ENCODE measurements at places on chromosomes 7 and 10.

DNA sequence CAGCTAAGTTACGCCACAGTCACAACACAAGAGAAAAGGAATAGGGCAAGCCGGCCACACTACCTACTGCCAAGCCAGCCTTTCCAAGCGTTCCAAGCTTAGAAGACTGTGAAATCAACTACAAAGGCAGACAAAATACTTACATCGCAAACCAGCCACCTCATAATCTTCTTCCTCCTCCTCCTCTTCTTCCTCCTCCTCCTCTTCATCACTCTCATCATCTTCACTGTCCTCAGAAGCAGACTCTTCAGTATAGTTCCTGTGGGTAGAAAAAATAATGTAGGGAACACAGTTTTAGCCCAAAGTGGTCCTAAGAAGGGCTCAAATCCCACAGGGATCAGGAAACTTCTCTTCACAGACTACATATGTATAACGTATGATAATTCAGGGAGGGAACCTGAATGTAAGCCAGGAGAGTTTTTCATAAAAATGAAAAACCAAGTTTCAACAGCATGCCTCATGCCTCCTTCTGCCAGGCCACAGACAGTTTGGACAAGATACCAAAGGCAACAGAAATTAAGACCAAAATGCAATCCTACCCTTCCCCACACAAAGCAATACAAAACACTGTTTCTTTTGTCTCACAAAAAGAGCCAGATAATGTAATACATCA lies 13.6 kb downstream of the FZD9 start:
- no peak overlapping the region for H3K4me3 ChIP-seq
- H3K36me3 ChIP-seq, result peaks cover 32% of the 10 kb centered on the region
- H3K4me1 ChIP-seq, result no peaks in the 10 kb centered on the region
- peak overlapping the region; percentile 47 for H3K27ac ChIP-seq
- no peaks in the 10 kb centered on the region for H3K27me3 ChIP-seq
- no peak for DNase-seq

DNA sequence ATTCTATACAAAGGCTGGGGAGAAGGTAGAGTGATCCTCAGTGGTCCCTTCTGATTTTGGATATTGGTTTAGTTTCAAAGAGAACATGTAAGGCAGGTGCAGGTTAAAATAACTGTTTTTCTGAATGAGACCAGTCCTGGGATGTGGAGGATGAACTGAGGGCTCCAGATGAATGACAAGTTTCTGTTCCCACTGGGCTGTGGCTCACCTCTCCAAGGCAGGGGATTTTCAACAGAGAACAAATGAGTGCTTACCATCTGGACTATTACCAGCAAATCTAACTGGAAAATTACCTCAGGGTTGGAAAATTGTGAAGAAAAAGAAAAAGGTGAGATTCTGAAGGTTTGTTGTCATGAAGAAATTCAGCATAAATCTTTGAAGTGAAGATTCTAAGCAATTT lies 8.0 kb downstream of the LAMB4 start:
- no peak overlapping the region for H3K4me3 ChIP-seq
- no peak overlapping the region for H3K27ac ChIP-seq
- no peak for DNase-seq
- no peaks in the 10 kb centered on the region for H3K27me3 ChIP-seq

DNA sequence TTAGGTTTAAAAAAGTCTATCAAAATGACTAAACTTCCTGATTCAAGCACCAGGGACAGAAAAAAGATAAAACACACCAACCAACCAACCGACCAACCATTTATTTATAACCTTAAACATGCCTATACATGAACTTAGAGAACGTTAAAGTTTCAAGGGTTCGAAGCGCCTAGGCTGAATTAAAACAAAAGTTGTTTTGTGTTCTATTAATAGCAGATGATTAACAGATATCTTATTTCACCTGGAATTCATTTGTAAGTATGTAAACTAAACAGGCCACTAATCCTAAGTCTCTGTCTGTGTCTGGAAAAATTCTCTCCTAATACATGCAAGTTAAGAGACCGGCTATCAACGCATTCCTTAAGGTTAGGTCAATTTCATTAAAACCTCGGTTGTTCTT lies 1.4 kb downstream of the BAIAP2L1 start:
- peak overlapping the region; percentile 69 for H3K27ac ChIP-seq
- peaks cover 26% of the 10 kb centered on the region for H3K4me1 ChIP-seq
- H3K36me3 ChIP-seq, result no peaks in the 10 kb centered on the region
- no peak for DNase-seq
- H3K4me3 ChIP-seq, result peak overlapping the region; percentile 67

DNA sequence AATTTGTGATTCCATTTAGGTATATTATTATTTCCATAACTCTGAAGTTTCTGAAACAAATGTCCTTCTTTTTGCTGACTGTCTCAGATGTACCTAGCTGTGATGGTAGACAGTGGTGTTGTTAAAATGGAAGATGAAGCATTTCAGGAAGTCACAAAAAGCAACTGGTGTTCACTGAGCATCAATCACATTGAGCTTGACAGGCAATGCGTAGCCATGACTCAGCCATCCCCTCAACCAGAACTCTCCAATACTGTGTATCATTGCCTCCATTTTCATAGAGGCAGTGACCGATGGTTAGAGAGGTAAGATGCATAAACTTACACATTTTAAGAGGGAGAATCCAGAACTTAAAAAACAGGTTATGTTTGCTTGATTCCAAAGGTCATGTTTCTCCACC lies 434.0 kb downstream of the INHBA start:
- no peaks in the 10 kb centered on the region for H3K36me3 ChIP-seq
- no peaks in the 10 kb centered on the region for H3K27me3 ChIP-seq
- DNase-seq, result no peak
- no peaks in the 10 kb centered on the region for H3K4me1 ChIP-seq

DNA sequence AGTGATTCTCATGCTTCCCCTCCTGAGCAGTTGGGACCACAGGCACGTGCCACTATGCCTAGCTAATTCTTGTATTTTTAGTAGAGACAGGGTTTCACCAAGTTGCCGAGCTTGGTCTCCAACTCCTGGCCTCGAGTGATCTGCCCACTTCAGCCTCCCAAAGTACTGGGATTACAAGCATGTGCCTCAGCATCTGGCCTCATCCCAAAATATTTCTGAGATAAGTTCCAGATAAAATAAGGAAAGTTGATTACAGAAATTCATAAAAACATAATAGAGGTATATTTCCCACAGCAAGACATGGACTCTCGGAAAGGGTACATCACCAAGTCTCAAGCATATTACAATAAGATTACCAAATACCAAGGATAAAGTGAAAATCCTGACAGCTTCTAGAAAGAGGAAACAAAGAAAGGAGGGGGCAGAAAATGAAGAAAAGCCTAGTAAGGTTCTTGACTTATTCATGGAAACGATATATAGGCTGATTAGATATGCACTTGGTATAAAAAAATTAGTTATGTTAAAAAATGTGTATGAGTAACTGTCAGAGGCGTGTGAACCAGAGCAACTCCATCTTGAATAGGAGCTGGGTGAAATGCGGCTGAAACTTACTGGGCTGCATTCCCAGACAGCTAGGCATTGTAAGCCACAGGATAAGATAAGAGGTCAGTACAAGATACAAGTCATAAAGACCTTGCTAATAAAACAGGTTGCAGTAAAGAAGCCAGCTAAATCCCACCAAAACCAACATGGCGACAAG lies 35.0 kb downstream of the IQUB start:
- H3K27ac ChIP-seq, result no peak overlapping the region
- no peak for DNase-seq
- H3K4me3 ChIP-seq, result no peak overlapping the region
- H3K27me3 ChIP-seq, result no peaks in the 10 kb centered on the region
- no peaks in the 10 kb centered on the region for H3K4me1 ChIP-seq
- no peaks in the 10 kb centered on the region for H3K36me3 ChIP-seq

DNA sequence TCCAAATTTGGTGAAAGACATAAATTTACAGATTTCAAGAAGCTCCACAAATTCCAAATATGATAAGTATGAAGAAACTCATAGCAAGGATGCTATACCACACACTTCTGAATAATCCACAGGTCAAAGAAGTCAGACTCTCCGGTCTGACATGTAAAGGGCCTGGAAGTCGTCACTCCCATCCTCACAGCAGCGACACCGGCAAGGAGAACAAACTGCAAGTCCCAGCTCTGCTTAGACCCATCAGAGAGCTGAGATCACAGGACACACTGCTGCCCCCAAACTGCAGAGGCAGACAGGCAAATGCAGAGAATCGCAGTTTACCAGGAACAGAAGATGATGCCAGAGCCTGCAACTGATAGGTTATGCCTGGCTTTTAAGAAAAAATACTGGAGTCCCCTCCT lies 62.0 kb downstream of the AMZ1 start:
- no peak overlapping the region for H3K4me3 ChIP-seq
- H3K27me3 ChIP-seq, result no peaks in the 10 kb centered on the region
- peaks cover 34% of the 10 kb centered on the region for H3K36me3 ChIP-seq
- H3K4me1 ChIP-seq, result peaks cover 8% of the 10 kb centered on the region
- H3K27ac ChIP-seq, result no peak overlapping the region

GRCh38 chr7:111697771-111698170 lies 135.5 kb upstream of the IMMP2L start:
- DNase-seq, result no peak
- no peaks in the 10 kb centered on the region for H3K4me1 ChIP-seq
- no peaks in the 10 kb centered on the region for H3K27me3 ChIP-seq
- H3K36me3 ChIP-seq, result no peaks in the 10 kb centered on the region

- H3K27me3 ChIP-seq, result peaks cover 2% of the 10 kb centered on the region
- H3K4me3 ChIP-seq, result no peak overlapping the region
- H3K27ac ChIP-seq, result no peak overlapping the region
- no peaks in the 10 kb centered on the region for H3K36me3 ChIP-seq
- DNase-seq, result no peak
Observed at GRCh38 chr7:116138202-116138801, 72.0 kb upstream of the TES start.

GRCh38 chr10:88281592-88282347 lies 301.3 kb downstream of the RNLS start:
- no peaks in the 10 kb centered on the region for H3K36me3 ChIP-seq
- no peak overlapping the region for H3K27ac ChIP-seq
- H3K27me3 ChIP-seq, result no peaks in the 10 kb centered on the region
- peaks cover 15% of the 10 kb centered on the region for H3K4me1 ChIP-seq
- H3K4me3 ChIP-seq, result no peak overlapping the region
- DNase-seq, result no peak

GRCh38 chr7:127650847-127651555 lies 993 bp upstream of the SND1 start:
- H3K4me3 ChIP-seq, result peak overlapping the region; percentile 97
- no peaks in the 10 kb centered on the region for H3K27me3 ChIP-seq
- DNase-seq, result no peak
- no peaks in the 10 kb centered on the region for H3K36me3 ChIP-seq
- peak overlapping the region; percentile 99 for H3K27ac ChIP-seq

- H3K27me3 ChIP-seq, result no peaks in the 10 kb centered on the region
- H3K27ac ChIP-seq, result no peak overlapping the region
- no peak for DNase-seq
- H3K36me3 ChIP-seq, result no peaks in the 10 kb centered on the region
- H3K4me3 ChIP-seq, result no peak overlapping the region
Observed at GRCh38 chr7:50146692-50147091, 53.6 kb upstream of the ZPBP start.

DNA sequence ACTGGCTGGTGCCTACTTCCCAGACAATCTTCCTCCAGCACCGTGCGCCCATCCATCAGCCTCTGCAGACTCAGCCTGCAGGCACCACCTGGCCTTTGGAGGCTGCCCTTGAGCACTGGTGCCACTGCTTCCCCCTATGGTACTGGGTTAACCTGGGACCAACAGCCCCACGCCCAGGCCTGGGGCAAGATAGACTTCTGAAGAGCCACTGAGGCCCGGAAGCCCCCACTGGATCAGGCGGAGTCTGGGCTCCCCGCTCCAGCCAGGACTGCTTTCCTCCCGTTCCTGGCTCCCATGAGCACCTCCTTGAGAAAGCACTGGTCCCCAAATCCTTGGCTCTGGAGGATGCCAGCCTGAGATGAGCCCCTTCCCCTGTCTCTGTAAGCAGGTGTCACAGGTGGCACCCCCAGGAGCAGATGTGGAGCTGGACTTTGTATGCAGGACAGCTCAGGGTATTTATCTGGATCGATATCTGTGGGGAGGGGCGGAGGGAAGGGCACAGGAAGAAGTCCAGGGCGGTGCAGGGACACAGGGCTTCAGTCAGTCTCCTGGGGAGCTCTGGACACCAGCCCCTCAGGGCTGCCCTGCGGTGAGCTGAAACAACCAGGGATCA lies 206.5 kb upstream of the PPP2R2D start:
- no peaks in the 10 kb centered on the region for H3K36me3 ChIP-seq
- H3K27me3 ChIP-seq, result peaks cover 40% of the 10 kb centered on the region
- no peak overlapping the region for H3K27ac ChIP-seq
- no peak for DNase-seq

DNA sequence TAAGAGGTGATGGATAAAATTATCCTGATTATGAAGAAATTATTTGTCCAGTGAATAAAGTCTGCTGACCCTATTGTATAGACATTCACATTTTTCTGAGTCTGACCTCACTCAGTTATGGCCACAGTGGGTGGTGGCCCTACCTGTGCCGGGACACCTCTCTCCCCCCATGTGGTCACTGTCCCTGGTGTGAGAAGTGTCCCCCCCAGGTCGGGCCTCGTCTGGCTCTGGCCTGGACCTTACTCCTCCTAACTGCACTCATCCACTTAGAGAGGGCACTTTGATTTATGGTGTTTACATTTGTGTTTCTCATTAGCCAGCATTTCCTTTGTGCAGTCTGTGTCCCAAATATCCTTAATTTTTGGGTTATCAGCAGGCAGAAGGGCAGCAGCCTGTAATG lies 59.6 kb upstream of the ZNF32 start:
- H3K36me3 ChIP-seq, result no peaks in the 10 kb centered on the region
- H3K4me3 ChIP-seq, result no peak overlapping the region
- H3K27me3 ChIP-seq, result peaks cover 18% of the 10 kb centered on the region
- no peak for DNase-seq

DNA sequence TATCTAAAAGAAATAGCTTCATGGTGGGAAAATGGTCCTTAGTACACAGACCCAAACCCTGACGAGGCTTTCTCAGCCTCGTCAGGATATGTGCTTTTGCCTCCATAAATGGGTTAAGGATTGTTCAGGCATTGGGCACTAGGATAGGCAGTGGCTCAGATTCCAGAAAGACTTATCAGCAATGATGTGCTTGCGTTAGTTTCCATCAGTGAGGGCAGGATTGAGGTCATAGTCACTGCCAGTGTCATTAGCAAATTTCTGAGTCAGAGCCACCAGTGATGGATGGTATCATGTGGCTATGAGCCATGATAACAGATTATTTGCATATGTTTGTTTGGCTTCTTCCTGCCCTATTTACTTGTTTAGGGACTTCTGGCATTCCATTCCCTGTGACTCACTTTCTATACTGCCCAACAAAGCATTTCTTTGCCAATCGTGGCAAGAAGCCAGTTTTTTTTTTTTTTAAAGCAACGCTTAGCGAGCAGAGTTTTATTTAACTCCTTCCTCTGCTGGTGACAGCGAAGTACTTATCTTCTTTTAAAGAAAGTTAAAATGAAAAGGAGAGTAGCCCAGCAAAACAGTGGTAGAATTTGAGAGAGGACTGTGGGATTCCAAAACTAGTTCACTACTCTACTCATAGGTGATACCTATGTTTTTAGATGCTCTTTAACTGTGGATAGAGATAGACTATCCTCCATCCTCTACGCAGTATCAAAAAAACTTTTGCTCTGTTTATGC lies 44.4 kb downstream of the MYPN start:
- peaks cover 12% of the 10 kb centered on the region for H3K4me1 ChIP-seq
- H3K27ac ChIP-seq, result peak overlapping the region; percentile 91
- H3K4me3 ChIP-seq, result no peak overlapping the region
- H3K36me3 ChIP-seq, result no peaks in the 10 kb centered on the region
- H3K27me3 ChIP-seq, result no peaks in the 10 kb centered on the region

Data from progenitor cell of endocrine pancreas (in vitro differentiated cells).